ENCODE measurements at places on chromosomes 16 and 17.
A peak's percentile ranks its signal among the peaks of the same experiment; 100 is the strongest.

- no peak for DNase-seq
Measured at GRCh38 chr16:66324815-66325515, 41.5 kb upstream of the CDH5 start.

DNA sequence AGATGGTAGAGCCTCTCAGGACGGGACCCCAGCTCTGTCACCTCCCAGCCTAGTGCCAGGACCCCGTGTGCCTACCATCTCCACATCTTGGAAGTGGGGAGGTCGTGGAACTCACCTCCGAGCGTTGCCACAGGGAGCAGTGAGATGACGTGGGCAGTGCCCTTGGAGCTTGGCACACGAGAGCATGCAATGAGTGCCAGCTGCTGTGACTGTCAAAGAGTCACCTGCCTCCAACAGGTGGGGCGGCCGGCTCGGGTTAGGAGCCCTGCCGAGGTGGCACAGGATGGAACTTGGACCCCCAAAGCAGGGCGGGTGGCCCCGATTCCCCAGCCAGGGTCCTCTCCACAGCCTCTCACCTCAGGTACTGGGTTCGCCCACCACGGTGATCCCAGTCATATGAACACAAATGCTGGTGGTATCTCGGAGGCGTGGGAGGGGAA, 5.5 kb downstream of the VPS4A start:
- DNase-seq = no peak

DNA sequence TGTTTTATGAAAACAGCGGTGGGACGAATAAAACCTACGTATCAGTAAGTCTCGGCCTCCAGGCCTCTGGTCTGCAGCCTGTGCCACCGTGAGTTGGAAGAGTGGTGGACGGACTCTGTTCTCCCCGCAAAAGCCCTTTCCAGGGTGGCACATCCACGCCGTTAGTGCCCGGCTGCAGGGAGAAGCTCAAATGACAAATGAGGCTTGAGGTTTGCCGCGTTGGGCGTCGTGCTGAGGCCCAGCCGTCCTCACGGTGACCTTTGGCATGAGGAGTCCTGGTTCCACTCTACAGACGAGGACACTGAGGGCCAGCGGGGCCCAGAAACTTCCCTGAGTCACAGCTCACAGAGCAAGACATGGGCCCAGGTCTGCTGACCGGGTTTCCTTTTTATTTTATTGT, 40.2 kb downstream of the JPH3 start:
- DNase-seq = no peak

DNA sequence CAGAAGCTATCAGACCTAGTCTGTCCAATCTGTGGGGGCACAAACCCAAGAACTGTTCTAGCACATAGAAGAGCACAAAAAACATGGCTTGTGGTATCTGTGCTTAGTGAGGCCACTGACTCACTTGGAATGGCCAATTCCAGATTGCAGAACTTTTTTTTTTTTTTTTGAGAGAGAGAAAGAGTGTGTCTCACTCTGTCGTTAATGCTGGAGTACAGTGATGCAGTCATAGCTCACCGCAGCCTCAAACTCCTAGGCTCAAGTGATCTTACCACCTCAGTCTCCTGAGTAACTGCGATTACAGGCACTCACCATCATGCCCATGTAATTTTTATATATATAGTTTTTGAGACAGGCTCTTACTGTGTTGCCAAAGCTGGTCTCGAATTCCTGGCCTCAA, 77.2 kb upstream of the CLEC3A start:
- no peak for DNase-seq

DNA sequence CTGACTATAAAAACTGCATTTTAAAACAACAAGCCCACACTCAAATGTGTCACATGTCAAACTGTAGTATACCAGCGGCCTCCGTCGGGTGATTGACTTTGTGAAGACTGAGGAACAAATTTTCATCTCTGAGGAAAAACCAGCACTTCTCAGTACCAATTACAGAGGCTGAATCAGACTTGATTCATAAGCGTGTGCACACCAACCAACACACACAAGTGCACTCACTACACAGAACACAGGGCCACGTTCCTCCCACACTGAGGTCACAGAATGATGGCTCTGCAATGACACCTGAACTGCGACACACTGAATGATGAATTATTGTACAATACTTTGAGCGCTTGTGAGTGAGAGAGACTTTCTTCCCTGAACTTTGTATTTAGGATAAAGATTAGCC, 29.6 kb downstream of the XPO6 start:
- peak; percentile 21 for DNase-seq

DNA sequence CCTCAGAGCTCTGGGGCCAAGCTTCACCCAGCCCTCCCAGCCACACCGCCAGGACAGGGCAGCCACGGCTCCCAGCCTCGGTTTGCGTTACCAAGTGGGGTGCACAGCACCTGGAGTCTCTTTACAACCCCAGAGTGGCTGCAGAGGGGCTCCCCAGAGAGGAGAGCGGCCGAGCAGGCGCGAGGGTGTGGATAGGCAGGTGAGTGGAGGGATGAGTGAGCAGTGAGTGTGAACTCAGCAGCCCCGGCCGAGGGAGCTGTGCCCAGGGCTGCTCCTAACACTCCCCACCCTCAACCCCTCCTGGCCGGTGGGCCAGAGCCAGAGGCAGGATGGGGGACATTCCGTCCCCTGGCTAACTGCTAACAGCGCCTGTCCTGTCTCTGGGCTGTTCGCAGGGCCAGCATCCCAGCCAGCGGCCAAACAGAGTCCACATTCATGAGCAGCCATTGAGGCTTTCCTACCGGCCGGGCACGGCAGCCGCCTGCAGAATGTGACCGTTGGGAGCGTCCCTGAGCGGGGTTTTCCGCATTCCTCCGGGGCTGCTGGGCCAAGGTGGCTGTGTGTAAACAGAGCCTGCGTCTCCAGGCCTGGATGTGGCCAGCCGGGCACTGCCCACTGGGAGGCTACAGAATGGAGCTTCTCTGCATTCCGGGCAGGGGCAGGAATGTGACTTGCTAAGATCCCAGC, 5.3 kb downstream of the ZNF469 start:
- DNase-seq = no peak

DNA sequence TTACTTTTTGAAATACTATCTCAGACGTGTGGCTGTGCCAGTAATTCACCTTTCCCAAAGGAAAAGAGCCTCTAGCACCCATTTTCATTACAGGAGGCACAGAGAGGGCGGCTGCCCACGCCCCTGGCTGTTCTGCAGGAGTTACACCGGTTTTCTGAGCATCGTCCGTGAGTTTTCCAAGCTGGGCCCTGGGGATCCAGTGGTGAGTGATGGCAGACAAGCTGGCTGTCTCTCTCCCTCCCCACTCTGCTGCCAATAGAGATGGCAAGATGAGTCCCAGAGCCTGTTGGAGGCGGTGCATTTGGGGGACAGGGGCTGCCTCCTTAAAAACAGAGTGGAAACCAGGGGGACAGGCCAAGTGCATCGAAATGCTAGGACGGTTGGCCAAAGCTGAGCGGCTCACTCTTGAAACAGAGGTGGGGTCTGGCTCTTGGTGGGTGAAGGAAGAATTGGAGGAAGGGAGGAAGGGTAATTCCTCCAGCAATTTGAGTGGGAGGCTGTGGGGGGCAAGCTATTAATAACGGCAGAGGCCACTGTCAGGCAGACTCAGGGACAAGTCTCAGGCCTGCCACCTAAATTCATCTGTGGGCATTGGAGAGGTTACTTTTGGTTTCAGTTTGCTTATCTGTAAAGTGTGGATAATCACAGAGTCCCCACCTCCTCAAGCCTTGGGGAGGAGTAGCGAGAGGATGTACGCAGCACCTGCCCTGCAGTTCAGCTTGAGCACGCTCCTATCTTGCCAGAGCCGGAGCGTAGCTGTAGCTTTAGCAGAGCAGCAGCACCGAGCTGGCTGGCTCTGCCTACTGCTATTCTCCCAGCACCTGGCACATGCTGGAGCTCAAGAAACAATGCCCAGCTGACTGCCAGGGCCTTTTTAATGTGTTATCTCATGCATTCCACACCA, 7.5 kb upstream of the NOS2 start:
- peak; percentile 32 for DNase-seq

- no peak for DNase-seq
Measured at GRCh38 chr16:87570938-87571867, 31.1 kb upstream of the JPH3 start.

- DNase-seq = no peak
Measured at GRCh38 chr16:35559911-35560636, 2100.7 kb downstream of the TP53TG3F start.

GRCh38 chr17:77716289-77716926, 242.1 kb upstream of the TNRC6C start:
- DNase-seq = no peak

DNA sequence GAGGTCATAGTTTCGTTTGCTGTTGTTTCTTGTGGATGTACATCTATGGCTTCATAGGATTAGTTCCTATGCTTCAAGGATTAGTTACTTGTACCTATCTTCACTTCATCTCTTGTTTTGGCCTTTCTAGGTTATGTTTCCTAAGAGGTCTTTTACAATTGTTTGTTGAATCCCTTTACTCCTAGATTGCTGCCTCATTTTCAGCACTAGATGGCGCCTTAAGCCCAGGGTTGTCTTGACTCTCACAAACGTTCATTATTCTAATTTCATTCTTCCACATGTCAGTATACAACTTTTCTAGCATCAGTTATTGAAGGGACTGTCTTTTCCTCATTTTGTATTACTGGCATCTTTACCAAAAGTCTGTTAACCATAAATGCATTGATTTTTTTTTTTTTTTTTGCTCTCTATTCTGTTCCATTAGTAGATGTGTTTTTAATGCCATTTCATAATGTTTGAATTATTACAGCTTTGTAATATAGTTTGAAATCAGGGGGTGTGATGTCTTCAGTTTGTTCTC, 45.0 kb upstream of the NACA2 start:
- peak; percentile 7 for DNase-seq

DNA sequence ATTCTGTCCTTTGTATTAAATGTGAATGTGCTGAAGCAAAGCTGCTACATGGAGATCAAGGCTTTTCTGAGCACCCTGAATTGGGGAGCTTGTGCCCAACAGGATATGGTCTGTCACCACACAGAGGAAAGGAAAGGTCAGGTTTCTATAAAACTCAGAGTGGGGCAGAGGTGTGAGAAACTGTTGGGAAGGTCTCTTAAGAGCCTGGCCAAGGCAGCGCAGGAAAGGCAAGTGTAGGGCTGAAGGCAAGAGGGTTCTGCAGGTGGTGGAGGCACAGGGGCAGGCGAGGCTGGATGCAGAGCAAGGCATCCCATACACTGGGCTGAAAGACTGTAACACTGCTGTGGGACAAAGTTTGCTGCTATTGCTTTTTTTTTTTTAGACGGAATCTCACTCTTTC, 8.1 kb downstream of the COX6A2 start:
- DNase-seq = no peak

DNA sequence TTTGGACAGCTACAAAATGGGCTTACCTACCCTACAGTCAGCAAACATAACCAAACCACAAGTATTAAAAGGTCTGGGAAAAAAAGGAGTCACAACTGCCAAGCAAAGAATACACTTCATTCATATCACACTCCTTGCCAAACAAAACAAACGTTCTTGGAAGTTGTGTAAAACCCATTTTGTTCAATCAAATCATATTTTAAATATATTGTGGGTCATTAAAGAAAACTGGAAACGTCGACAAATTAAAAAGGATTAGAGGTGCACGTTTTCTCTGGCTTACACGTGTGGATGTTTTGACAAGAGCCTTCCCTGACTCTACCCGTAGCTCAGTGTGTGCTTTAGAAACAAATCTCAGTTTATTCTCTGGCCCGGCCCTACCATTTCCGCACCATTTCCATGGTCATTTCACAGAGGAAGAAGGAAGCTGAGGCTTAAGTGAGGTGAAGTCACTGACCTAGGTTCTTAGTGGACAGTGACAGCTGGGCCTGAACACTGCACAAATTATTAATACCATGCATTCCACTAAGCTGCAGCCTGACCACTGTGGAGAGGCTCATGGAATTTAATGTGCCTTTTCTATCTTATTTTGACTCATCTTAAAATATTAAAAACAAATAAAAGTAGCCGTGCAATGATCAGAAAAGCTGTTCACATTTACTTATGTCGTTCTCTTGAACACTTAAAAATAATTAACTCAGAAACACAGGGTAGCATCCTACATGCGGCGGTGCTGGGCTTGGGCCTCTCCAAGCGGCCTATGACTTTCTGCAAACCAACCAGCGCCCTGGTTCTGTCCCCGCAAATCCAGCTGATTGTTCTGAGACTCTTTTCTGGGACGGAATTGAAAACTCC, 968 bp downstream of the CEP112 start:
- no peak for DNase-seq

GRCh38 chr17:79473111-79473875, 137.6 kb downstream of the RBFOX3 start:
- DNase-seq = no peak

- no peak for DNase-seq
Measured at GRCh38 chr16:870856-871561, 70.5 kb upstream of the GNG13 start.

GRCh38 chr17:72053036-72053435, 67.8 kb upstream of the SOX9 start:
- no peak for DNase-seq

DNA sequence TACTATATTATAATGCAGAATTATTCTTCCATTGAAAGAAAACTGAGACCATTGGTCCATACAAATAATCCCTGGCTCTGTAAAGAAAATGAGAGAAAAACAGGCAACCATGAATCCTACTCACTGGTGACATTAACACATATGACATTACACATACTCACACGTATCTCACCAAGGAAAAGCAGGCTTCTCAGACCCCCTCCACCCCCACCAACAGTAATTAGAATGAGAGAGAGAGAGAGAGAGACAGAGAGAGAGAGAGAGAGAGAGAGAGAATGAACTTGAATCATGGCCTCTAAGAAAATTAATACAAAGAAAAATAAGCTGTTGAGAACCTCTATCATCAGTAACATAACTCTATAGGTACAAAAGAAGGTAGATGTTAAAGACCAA, 132.0 kb downstream of the SNX11 start:
- no peak for DNase-seq

DNA sequence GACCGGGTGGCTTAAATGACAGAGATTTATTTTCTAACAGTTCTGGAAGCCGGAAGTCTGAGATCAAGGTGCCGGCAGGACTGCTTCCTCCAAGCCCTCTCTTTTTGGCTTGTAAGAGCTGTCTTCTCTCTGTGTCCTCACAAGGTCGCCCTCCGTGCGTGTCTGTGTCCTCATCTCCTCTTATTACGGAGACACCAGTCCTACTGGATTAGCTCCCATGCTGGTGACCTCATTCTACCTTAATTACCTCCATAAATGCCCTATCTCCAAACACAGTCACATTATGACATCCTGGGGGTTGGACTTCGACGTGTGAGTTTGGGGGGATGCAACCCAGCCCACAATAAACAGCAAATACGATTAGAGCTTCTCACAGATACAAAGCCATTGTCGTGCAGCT, 161.5 kb downstream of the FOXL1 start:
- no peak for DNase-seq

DNA sequence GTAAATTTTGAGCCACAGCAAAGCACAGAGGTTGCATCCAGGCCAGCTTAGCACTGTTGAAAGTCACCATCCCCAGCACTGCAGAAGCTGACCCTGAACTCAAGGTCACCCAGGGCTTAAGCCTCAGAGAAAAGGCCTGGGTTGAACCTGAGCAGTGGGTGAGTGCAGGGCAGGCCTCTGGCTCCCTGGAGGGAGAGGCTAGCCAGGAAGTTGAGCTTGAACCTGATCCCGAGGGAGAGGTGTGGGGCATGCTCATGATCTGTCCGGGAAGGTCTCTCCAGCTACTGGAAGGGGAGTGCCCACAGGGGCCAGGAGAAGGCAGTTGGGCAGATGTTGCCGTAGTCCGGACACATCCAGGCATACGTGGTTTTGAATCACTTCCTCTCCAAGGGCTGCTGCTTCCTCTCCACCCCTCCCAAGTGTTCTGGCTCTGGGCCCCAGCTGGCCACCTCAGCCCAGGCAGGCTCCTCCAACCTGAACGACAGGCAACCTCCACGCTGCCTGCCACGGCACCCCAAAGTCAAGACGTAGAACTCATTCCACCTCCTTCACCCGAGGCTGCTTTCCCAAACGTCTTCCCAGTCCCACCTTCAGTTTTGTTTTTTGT, 18.4 kb downstream of the CARHSP1 start:
- no peak for DNase-seq
